ENCODE measurements at places on chromosomes 5 and 9.

DNA sequence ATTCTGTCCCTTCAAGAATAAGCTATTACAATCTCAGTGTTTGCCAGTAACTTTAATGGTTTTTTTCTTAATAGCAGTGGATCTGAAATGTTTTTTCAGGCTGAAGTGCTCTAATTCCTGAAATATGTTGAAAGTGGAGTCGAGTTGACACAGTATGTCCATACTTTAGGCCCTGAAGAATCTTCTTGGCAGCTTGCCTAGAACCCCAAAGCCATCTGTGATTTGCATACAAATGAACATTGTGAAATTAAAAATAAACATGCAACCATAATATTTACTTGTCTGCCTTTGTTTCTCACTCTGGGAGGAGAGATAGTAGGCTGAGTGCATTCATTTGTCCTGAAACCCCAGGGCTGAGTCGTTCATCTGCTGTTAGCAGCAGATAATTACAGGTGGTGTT lies 152.7 kb downstream of the ADCY2 start:
- no peak for DNase-seq

DNA sequence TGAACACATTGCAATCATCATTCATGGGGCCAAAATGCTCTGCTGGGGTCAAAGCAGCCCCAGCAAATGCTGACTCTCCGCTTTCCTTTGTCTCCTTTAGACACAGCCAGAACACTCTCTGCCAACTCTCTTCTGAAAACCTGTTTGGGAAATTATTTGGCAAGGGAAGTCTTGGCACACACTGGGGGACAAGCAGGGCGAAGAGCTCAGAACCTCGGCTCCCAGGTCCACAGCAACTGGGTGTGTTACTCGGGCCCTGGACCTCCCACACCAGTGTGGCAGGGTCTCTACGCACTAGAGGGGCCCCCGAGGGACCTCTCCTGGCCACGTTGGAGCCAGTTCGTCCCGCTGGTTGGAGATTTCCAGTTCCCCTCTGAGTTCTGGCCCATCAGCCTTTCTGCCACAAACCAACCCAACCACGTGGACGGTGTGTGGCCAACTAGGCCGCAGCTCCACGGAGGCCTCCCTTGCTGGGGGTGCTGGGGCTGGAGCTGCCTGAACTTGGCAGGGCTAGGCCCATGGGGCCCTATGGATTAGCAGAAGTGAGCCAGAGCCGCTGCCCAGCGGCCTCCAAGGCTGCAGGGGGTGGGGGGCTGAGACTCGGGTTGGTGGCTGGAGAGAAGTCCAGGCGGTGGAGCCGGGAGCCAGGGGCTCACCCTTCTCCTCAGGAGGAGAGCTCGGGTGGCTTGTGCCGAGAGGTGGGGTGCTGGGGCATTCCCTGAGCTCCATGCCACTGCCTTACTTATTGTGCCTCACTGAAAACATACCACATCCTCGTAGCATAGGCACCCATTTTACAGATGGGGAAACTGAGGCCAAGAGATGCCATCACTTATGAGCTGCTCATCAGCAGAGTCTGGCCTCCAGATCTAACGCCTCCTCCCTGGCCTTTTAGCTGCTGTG lies 46.8 kb upstream of the RNU6ATAC start:
- DNase-seq, result no peak

GRCh38 chr5:179607160-179607931 lies 16.1 kb downstream of the HNRNPH1 start:
- DNase-seq, result no peak

- DNase-seq, result no peak
Measured at GRCh38 chr5:110735556-110735955, 3.3 kb upstream of the SLC25A46 start.

DNA sequence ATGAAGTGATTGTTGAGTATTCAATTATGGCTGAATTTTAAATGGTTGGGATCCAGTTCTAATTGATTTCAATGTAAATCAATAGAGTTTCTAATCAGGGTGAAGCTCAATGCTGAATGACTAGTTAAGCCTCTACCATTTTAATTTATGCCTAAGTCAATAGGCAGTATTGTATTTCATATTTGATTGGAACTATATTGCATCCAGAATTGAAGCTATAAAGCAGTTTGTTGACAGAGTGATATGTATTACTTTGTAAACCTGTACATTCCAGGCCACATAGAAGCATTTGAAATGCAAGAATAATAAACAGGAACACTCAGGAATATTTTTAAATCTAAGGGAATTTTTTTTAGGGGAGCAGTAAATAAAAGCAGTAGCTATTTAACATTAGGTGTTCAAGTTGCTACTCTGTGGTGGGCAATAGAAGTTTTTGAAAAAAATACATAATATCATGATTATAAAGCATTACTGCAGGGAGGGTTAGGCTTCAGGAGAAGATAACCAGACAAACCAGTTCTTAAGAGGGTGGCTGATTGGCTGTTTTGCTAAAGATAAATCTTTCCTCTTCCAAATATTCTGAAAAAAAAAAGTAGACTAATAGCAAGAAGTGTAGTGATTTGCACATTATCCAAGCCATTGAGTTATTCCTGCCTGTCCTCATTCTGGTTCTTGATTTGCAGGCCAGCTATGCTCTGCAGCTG lies 492.0 kb upstream of the MEF2C start:
- no peak for DNase-seq

DNA sequence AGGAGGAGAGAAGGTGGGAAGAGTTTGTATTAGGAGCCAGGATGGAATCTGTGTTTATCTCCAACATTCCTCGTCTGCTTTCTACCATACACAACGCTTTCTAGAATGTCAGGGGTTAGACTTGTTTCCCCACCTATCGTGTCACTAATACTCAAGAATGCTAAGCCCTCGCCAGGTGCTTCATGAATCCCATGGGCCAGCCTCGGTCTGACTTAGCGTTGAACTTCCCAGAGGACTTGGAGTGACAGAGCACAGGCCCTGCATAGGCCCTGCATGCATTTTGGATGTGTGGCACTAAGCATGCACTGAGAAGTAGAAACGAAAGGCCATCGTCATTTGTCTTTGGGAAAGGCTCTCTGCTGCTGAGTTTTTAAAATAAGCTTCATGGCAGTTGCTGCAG lies 328.7 kb downstream of the NSG2 start:
- DNase-seq, result no peak

DNA sequence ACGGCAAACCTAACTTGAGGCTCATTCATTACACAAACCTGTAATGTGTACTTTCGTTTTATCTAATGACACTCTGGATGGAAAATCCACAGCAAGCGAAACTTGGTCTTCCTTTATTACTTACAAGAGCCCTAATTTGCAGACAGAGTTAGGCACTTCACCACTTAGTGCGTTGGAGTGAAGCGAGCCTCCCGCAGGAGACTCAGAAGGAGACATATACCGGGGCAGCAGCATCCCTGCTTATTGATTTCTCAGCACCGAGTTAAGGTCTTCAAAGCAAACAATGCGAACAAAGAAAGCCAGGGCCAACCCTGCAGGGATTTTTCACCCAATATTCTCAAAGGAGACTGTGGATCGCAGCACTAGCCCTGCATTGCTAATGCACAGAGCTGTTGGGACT lies 28.6 kb downstream of the LSM11 start:
- no peak for DNase-seq

- DNase-seq, result no peak
Measured at GRCh38 chr5:149406203-149406978, 27.3 kb upstream of the IL17B start.
